ENCODE measurements at places on chromosomes 16 and 17. TPM values are rescaled to one million over a fixed set of nuclear protein-coding genes. Genes with fewer than 3 reads are reported as not detected.

- peak; percentile 53 for DNase-seq
These were observed 344 bp downstream of the PSME3IP1 start for GRCh38 chr16:57185446-57185944.

GRCh38 chr16:5738586-5738985 lies 641.0 kb upstream of the EEF2KMT start:
- DNase-seq = no peak

DNA sequence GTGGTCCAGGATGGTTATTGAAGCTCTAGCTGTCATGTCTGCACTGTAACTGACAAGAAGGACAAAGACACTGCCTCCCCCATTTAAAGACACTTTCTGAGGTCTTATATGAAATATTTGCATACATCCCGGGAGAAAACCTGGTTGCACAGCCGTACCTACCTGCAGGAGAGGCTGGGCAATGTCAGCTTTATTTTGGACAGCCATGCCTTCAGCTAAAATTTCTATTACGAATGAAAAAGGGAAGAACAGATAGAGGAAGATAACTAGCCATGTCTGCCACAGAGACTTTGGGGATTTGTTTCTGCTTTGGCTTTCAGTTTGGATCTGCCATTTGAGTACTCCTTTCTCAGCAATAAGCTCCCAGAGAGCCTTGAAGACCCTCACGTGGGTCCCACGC lies 19.0 kb downstream of the SLC7A6 start:
- no peak for DNase-seq

GRCh38 chr17:65666876-65667321 lies 105.5 kb upstream of the AXIN2 start:
- no peak for DNase-seq

SECTM1 gene
- 4.9 TPM for total RNA-seq
